Hair follicle dermal papilla cell (primary cell): ENCODE measurements at places on chromosomes 1 and 21. TPM values are rescaled to one million over a fixed set of nuclear protein-coding genes. Genes with fewer than 3 reads are reported as not detected.

CFHR2 gene
- not detected in 2 replicates for total RNA-seq

CAMK1G gene
- total RNA-seq = 0.97 TPM in 1 of 2 replicates, not detected in the other

SH2D1B gene
- not detected in 2 replicates for total RNA-seq

CLDN19 gene
- not detected in 2 replicates for total RNA-seq

OR2T33 gene
- total RNA-seq = not detected in 2 replicates

RNPC3 gene
- total RNA-seq = 10.3 and 16.6 TPM in 2 replicates

LCE3D gene
- not detected in 2 replicates for total RNA-seq

MPZ gene
- 0.32 and 0.49 TPM in 2 replicates for total RNA-seq

KRTAP13-2 gene
- not detected in 2 replicates for total RNA-seq

HAO2 gene
- total RNA-seq = under 0.01 TPM in 1 of 2 replicates, not detected in the other
